ENCODE measurements at places on chromosomes 11 and 22. TPM values are rescaled to one million over a fixed set of nuclear protein-coding genes. Genes with fewer than 3 reads are reported as not detected.

GRCh38 chr22:48340727-48341709 lies 1486.7 kb downstream of the BRD1 start:
- no peak for DNase-seq

GRCh38 chr11:110797453-110797852 lies 85.2 kb upstream of the ARHGAP20 start:
- DNase-seq = no peak

The CNTF gene
- 0.55 TPM for polyA plus RNA-seq

DNA sequence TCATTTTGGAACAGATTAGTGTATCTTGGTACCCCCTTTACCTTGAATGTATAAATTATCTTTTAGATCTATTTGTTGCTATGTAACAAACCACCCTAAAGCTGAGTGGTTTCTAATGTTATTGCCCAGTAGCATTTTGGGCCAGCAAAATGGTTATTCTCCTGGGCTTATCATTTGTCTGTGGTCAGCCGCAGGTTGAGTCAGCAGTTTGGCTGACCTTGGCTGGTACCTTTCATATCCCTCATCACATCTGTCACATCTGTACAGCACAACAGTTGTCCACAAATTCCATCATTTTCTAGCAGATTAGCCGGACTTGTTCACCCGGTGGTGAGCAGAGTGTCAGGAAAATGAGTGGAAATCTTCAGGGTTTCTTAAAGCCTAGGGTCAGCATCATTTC lies 588.5 kb upstream of the ARHGAP42 start:
- DNase-seq = no peak

GRCh38 chr22:21067901-21068680 lies 22.3 kb downstream of the LRRC74B start:
- no peak for DNase-seq

DNA sequence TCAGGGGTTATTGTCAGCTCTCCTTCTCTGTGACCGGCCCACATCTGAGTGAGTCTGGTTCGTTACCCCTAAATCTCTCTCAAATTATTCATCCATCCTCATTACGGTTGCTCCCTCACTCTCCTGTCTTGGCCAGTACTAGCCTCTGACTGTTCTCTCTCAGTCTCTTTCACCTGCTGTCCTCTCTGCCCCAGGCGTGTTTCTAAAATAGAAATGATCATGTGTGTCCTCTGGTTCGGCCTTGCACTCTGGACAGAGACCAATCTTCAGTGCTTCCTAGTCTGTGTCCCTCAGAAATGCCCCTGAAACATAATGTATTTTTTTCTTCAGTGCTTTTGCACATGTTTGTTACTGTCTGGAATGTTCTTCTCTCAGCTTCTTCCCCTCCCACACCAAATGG lies 4.9 kb downstream of the PSMD13 start:
- DNase-seq = no peak

DNA sequence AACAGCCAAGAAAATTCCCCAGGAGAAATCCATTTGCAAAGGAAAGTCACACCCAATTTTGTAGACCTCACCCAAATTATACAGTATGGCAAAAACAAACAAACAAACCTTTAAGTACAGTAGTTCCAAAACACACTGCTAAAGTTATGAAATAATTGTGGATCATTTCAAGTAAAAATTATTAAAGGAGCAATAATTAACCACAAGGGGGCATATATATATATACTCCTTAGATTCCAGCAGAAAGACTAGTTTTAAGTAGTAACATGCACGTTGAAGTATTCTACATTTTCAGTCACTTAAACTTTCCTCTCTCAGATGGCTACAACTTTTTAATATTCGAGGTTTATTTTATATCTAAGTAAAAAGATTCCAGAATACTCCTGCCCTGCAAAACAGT lies 26.8 kb downstream of the RNF141 start:
- no peak for DNase-seq

DNA sequence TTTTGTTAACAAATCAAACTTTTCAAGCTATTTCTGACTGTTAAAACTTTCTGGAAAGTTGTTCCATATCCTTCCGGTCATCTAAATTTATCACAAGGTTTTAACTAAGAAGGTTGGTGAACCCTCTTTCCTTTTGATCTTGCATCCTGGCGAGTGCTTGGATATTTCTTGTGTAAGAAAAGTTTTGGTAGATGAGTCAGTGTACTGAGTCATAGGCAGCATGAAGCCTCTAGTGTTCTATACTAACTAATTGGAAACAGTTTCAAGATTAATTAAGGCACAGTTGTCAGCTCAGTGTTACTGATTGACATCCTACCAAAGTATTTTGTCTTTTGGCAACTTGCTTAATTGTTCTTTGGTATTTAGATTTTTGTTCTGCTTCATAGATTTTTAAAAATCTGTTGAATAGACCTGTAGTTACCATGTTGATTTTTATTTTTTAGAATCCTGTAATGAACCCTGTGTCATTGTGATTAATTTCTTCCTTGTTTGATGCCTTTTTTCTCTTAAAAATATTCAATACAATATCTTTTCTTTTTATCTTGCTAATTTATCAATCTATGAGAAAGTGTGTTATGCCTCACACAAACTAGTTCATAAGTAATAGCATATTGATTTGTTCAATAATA lies 38.0 kb downstream of the METTL15 start:
- DNase-seq = peak; percentile 59

DNA sequence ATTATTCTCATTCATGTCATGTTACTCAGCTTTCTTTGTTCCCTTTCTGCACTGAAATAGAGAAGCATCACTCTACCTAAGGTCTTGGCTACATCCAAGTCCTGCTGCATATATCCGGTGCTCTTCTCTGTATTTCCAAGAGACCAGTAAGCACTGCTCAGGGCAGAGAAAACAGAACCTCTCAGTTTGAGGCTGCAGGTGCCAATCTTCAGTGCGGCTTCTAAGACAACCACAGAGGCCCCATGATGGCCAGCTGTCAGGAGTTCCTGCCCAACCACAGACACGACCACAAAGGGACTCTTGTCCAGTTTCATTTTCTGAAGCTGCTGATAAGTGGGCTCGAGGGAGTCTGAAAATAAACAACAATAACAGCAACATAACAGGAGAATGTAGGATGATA lies 378.4 kb upstream of the PITPNB start:
- DNase-seq = no peak

The SLC22A8 gene
- not detected for polyA plus RNA-seq

The P2RX6 gene
- 1.7 TPM for polyA plus RNA-seq

- no peak for DNase-seq
Observed at GRCh38 chr22:48144318-48144717, 1381.9 kb downstream of the TBC1D22A start.

DNA sequence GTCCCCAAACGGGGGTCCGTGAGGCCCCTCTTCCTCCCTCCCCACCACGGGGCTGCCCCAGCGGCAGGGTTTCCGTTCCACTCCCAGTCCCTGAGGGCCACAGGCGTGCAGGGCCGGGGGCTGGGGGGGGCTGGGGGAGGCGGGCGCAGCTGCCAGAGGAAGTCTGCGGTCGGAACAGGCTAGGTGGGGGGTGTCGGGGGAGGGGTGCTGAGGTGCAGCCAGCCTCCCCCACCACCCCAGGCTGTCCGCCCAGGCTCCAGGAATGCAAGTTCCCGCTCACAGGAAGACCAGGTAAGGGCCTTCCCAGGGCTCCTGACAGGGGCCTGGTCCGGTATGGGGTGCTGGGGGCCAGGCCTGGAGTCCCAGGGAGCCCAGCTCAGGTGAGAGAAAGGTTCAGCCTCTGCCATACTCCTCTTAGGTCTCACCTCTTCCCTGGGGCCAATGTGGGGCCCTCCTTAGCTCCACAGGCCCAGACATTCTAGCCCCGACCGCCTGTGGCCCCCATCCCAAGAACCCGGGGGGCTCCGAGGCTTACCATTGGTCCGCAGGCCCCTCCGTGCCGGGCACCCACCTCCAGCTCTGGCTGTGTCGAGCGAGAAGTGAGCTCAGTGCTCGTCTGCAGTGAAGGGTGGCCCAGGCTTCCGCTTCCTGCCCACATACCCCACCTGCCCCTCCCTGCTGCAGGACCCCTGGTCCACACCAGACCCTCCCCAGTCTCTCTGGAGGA lies at the start of gene PTPRCAP:
Gene PTPRCAP (minus strand): TSS at position 601 of the 727 bp plus-strand sequence. CDS start 63 bp downstream, at position 538.
- no peak for DNase-seq

GRCh38 chr11:96015906-96016565 lies 92.1 kb upstream of the MTMR2 start:
- DNase-seq = no peak

The OVCH2 gene
- 0.47 TPM for polyA plus RNA-seq

The GLYATL1 gene
- 0.29 TPM for polyA plus RNA-seq
